NCI-H1930 (cell line): ENCODE measurements at places on chromosomes 11 and 22.

GRCh38 chr11:6397156-6397555 lies 6.9 kb downstream of the SMPD1 start:
- no peak for DNase-seq

DNA sequence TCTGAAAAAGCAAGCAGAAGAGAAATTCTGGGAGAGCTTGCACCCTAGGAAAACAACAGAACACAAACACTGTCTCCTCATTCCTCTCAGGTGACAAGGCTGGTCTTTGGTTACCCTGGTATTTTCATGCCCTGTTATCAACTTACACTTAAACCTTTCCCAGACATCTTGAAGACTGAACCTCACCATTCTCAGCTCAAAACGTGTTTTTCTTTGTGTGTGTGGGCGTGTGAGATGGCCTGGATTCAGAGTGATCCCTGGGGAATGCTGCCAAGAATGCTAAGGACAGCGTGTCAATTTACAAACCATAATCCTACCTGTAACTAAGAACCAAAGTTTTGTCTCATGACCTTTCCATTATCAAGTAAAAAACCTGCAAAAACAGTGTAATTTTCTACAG lies 33.3 kb downstream of the ELF5 start:
- DNase-seq, result no peak

DNA sequence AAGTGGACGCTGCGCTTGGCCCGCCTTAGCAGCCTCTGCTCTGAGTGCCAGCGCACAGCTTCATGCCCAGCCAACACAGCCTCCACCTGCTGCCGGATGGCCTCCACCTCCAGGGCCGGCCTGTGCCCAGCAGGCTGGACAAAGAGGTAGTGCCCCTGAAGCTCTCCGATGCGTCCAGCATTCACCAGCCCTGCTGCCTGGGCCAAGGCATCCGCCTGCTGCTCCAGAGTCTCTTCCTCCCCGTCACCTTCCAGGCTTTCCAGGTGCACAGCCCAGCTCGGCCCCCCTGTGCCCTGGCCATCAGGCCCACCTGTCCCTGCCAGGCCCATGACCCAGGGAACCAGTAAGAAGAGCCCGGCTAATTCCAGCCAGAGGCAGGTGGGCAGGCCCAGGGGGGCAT lies 2.5 kb downstream of the PCSK7 start:
- no peak for DNase-seq

- DNase-seq, result no peak
Measured at GRCh38 chr11:134379241-134379640, 32.8 kb downstream of the B3GAT1 start.

DNA sequence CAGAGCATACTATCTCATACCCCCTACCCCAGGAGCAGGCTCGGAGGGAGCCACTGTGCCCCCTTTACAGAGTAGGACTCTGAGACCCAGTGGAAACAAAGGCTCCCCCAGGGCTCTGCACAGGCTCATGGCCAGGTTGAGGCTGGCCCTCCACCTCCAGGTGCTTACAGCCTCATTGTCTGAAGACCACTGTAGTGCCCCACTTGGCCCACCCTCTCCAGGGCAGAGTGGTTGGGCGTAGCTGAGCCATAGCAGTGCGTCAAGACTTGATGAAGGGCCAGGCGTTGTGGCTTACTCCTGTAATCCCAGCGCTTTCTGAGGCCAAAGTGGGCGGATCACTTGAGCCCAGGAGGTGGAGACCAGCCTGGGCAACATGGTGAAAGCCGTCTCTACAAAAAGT lies 1.7 kb downstream of the ANKRD13D start:
- DNase-seq, result no peak

- DNase-seq, result peak; percentile 20
Measured at GRCh38 chr22:31082606-31083376, 1.7 kb downstream of the SMTN start.
